ENCODE measurements at places on chromosomes 5 and 9. TPM values are rescaled to one million over a fixed set of nuclear protein-coding genes. Genes with fewer than 3 reads are reported as not detected.

DNA sequence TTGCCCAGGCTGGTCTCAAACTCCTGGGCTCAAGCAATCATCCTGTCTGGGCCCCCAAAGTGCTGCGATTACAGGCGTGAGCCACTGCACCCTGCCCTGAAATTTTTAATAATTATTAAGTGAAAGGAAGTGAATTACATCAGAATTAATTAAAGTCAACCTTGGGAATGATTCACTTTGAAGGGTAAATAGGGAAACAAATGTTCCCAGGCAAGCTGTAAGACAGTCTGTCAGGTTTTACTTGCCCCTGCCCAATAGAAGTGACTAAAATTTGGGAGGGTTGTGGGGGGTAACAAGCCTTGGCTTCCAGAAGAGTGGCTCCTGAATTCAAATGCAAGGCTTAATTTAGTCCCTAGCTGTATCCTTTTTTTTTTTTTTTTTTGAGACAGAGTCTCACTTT, 1.3 kb upstream of the LIX1 start:
- DNase-seq, result no peak

DNA sequence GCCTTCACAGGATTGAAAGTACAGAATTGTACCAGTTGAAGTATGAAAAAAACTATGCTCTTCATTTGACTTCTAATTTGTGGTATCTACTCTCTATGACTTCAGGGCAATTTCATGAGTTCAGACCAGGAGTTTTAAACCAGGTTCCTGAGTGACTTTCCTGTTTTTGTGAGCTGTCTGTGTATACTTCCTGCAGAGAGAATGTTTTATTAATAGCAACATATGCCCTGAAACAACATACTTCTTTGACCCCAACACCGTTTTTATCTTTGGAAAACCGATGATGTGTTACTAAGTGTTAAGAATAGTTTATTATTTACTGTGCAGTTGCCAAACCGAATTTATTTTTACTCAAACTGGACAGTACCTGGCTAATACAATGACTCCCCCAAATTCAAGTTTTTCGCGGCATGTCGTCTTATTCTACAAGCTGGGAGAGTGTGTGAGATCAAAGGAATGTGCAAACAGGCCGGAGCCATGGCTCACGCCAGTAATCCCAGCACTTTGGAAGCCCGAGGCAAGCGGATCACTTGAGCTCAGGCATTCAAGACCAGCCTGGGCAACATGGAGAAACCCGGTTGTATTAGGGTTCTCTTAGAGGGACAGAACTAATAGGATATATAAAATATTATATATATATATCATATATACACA, 58.7 kb upstream of the ERBIN start:
- DNase-seq, result no peak

DNA sequence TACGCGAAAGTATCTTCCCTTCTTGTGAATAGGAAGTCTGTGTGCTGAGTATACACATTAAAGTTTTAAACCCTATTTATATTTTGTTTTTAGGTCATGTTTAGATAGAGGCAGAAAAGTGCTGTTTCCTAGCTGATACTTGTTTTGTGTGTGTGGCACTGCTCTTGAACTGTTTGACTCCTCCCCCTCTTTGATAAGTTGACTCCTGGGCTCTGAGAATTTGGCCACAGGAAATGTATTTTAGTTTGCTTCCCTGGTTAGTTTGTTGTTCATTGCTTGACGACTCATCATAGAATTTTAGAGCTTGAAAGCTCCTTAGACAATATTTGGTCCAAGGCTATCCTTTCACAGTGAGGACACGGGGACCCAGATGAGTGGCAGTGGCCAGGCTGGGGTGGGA, 2.0 kb upstream of the CDC14B start:
- DNase-seq, result no peak

- DNase-seq, result no peak
These were observed 524.9 kb upstream of the ITGA1 start for GRCh38 chr5:52262844-52263243.

DNA sequence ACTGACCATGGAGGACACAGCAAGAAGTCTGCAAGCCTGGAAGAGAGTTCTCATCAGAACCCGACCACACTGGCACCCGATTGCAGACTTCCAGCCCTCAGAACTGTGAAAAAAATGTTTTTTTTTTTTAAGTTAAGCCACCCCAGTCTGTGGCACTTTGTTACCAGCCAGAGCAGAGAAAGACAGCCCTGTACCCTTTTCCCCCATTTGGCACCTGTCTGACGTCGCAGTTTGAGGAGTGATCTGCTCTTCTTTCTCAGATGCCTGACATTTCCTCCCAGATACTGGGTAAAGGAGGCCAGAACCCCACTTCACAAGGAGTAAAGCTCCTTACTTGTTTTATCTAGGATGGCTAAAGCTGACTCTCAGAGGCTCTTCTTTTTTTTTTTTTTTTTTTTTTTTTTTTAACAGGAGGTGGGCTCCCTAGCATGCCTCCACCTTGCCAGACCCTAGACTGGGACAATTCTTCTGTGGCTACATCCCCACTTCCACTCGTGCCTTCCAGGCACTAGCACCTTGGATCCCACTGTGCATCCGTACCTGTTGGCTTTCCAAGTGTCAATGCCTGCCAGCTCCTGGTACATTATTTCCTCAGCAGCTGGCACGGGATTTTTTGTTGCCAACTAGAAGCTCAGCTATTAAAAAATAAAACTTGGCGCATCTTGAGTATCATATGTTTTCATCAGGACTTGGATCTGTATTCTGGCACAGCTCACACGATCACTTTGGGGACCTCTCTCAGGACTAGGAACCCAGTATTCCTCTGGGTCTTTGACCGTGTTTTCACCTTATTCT, 14.4 kb downstream of the CAMK4 start:
- no peak for DNase-seq

DNA sequence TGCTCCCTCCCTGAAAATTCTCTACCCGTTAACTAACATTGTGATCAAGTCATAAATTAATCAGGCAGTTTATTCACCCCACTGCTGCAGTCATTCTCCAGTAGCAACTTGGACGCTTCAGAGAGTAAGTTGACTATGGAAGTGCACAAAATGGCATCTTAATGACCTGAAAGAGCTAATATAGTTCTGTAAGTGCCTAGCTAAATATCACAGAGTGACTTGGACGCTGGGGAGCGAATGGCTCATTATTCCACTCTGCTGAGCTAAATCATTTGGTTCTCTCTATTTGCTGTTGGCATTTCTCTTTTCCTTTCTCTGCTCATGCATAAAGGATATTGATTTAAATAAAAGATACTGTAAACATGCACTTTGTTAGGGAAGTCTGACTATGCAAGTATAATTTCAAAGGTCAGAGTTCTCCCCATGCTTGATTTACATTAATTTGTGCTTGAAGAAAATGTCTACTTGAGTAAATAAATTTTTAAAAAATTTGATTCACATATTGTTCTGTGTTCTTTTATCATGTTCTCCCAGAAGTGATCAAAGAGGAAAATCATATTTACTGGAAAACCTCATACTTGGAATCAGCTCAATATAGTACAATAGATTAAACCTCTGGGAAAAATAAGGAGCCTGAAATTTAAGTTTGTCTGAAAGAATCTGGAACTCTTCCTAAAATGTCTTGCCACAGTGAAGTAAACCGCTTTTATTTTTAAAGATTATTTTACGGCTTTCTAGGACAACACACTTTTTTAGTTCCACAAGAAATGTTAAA, 169.5 kb upstream of the HAPLN1 start:
- DNase-seq, result no peak

DNA sequence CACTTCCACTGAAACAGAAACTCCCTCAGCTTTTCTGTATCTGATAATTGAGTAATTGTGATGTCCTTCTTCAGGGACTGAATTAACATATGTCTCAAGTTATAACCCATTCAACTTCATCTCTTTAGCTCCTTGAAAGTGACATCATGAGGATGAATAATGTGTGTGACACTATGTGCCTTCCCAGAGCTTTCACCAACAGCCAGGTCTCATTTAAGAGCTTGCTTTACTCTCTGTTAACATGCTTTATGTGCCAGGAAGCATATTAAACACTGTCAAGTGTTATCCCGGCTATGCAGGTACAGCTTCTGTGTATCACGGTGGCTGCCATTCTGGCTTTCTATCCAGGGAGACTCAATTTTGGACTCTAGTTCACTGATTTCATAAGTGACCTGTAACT, 799.9 kb downstream of the CDH12 start:
- no peak for DNase-seq

GRCh38 chr5:26622947-26623346, 415.4 kb downstream of the CDH9 start:
- DNase-seq, result no peak

GRCh38 chr9:130445268-130445983, 665 bp downstream of the ASS1 start:
- DNase-seq, result no peak

DNA sequence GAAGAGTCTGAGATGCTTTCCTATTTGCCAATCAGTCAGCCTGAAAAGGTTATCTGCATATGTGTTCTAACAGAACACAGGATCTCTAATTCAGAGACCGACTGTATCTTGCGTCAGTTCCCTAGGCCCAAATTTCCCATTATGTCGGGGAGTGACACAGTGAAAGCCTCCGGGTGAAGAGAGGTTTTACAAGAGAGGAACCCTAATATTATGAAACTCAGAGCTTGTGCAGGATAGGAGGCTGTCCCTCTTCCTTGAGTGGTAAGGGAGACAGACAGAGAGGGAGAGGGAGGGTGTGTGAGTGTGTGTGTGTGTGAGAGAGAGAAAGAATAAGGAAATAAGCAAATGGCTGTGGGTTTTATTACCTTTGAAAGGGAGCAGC, 1.9 kb downstream of the CD14 start:
- DNase-seq, result no peak

- DNase-seq, result no peak
These were observed 479.5 kb downstream of the TAF11L14 start for GRCh38 chr5:18113721-18114120.

DNA sequence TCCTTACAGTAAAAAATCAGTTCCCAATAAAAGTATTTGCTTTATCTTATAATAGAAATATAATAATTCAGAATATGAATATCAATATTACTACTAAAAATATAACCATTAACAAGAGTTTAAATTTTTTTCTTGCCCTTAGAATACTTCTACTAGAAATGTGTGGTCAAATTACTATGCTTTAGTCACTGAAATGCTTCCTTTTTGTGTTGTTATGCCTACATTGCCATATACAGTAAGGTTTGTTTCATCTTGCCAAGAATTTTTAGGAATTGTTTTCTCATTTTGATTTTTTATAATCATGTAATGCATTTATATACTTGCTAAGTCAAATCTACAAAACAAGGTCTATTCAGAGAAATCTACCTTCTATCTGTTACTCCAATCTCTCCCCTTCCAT, 181.7 kb downstream of the CDK5RAP2 start:
- DNase-seq, result no peak

GRCh38 chr5:83472213-83472507, 616 bp downstream of the VCAN start:
- no peak for DNase-seq

DNA sequence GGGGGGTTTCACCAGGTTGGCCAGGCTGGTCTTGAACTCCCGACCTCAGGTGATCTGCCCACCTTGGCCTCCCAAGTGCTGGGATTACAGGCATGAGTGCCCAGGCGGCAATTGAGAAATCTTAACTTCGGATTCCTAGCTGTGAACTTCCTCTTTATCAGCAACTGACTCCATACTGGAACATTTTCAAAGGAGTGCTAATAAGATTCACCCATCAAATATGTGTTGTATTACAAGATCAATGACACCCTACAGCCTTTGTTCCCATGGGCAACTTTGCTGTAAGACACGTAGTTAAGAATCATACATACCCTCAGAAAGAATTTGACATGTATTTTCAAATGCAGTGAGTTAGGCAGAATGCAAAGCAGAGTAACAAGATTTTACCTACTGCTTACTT, 23.1 kb upstream of the ACOT12 start:
- no peak for DNase-seq

DNA sequence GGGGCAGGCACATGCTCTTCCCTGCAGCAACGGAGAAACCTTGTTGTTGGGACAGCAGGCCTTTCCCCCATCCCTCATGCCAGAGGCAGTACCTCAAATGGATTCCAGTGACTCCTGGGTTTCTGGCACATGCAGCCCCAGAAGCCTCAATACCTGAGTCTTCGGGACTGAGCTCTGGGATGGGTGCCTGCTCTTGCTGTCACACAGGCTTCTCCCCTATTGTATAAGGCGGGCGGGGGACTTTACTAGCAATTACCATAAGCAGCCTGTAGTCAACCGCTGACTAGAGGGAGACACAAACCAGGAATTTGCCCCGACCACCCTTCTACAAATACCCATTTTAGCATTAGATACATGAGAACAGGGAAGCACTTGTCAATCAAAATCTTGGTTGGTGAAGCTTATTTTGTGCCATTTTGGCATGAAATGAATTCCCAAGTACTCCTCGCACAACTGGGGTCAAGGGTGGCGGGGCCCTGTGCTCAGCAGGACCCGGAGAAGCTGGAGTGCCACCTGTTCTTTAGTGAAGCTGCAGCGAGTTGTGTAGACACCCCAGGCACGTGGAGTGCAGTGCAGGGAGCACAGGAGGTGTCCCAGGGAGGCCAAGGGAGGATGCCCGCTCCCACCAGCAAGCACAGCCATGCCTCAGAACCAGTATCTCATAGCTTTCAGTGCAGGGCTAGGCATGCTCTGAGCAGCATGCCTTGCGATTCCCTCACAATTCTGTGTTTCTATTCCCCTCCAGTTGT, 21.2 kb downstream of the S1PR3 start:
- no peak for DNase-seq

DNA sequence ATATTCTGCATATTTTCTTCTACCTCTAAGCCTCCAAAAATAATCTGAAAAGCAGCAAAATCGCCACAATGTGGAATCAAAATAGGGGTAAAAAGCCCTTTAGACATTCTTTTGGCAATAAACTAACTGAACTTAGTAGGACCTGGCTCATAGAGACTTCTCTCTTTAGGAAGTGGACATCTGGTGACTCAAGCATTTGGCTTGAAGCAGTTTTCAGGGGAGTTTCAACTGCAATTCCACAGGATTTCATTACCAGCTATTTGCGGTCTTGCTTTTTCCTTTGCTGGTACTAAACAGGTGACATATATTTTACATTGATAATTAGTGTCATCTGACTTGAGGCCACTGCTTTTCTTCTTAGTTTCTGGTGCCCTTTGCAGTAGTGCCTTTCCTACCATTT, 173.2 kb upstream of the FBN2 start:
- DNase-seq, result no peak

DNA sequence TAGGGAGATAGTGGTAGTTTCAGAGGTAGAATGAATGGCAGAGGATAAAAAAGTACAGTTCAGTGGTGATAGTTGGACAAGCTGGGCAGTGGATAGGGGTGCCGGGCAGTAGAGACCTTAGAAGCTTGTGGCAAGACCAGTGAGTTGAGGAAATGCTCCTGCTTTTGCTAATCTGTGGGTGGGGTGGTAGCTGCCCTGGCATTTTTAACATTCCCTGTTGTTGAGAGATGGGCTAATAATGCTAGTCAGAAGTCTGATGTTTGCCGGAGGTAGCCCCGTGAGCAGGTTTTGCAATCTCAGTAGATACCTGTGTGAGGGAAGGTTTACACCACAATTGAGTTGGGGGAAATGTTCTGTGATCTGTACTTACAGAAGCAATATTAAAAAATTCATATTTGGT, 91.1 kb downstream of the TRIO start:
- DNase-seq, result no peak

GRCh38 chr5:125717209-125717608, 706.0 kb upstream of the GRAMD2B start:
- DNase-seq, result no peak

GRCh38 chr5:77390795-77391194, 101.3 kb downstream of the WDR41 start:
- DNase-seq, result no peak

PCDHGB1 gene
- polyA plus RNA-seq, result 2.4 TPM

FOXD1 gene
- polyA plus RNA-seq, result 13.3 TPM

TMOD1 gene
- 1.7 TPM for polyA plus RNA-seq

IL5 gene
- polyA plus RNA-seq, result not detected

PCDHB15 gene
- polyA plus RNA-seq, result 17.0 TPM

PCDHGB5 gene
- polyA plus RNA-seq, result 9.7 TPM

LCP2 gene
- polyA plus RNA-seq, result 5.8 TPM

IL4 gene
- not detected for polyA plus RNA-seq
